HT1080 (cell line): ENCODE measurements at places on chromosomes 7 and 10.

- no peak for DNase-seq
These were observed 330.1 kb downstream of the GRID1 start for GRCh38 chr10:86036544-86036831.

DNA sequence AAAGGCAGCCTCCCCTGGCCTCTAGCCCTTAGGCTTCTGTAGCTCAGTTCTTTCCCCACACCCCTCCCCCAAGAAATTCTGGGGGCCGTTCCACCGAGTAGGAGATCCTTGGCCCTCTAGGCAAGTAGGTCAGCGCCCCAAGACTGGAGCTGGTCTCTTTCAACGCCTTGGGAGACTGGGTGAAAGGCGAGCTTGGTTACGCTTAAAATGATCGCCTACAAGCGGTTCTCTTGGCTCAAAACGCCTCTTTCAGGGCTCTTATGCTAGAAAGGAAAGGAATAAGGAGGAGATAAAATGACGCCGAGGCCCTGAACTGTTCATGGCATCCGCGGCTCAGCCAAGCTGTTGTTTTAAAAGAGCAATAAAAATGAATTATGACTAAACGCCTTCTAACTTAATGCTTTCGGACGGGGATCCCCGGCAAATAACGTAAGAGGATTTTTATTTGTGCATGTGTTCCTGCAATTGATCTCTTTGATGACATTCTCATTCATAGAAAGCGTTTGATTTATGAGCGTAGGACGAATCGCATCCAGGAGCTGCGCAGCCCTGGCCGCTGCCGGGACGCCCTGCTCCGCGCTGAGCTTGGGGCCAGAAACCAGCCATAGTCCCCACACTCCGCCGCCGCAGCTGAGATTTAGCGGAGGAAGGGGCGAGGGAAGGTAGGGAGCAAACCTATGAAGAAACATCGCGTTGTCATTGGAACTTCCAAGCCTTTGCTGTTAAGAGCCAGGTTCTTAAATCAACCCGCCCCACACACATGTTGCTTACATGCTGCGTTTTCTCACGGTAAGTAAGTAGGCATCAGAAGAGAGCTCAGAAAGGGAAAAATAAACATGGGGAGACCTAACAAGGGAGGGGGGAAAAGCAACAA, 3.0 kb upstream of the HOXA1 start:
- no peak for DNase-seq

DNA sequence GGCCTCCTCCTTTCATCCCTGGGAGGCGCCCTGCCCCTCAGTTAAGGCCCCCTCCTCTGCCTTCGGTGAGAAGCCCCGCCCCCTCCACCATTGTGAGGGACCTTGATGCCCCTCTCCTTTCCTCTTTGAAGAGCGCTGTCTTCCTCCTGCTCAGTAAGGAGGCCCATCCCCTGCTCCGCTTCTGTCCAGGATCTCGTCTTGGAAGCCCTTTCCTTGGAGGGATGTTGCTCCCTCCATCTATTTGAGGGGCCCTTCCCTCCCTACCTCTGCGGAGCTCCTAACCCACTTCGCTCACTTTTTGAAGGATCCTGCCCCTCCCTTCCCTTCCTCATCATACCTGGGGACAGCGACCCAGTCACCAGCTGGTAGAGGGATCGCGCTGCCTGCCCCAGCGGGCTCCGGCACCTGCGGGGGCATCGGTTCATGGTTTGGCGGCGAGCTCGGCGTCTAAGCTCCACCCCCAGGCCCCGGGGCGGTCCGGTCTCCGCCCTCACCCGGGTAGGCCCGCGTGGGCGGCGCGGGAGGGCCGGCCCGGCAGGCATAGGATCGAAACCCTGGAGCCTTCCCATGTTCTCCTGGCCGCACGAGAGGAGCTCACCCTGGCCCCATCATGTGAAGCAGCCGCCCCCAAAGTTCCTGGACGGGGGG, 4.1 kb downstream of the KCNIP2 start:
- no peak for DNase-seq

DNA sequence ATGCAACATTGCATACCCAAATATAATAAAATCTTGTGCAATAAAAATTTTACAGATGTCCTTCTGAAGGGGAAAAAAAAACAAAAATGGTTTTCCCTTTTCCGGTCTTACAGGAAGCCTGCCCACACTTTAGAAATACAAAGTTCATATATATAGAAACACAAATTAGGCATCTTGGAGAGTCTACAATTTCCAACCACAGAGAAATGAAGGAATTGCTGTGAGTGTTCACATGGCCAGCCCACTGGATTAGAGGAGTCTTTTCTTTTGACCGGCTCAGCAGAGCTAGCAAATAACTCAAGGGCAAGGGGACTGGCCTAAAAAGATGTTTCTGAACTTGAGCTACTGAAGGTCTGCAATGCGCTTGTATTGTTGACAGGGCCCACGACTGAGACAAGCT, 92.4 kb downstream of the GLI3 start:
- no peak for DNase-seq

DNA sequence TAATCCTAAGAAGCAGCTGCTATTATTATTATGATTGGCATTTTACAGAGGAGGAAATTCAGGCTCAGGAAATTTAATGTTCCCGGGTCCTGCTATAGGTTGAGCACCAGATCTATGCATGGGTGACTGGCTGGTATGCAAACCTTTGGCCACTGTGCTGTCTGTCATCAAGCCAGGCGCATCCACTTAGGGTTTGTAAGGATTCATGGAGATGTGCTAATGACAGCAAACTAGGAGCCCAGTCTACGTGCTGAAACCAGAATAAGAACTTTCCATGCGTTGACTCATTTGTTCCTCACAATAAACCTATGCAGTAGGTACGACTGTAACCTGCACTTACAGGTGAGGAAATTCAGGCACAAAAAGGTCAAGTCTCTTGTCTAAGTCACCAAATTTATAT, 64.5 kb upstream of the ZMIZ1 start:
- no peak for DNase-seq

DNA sequence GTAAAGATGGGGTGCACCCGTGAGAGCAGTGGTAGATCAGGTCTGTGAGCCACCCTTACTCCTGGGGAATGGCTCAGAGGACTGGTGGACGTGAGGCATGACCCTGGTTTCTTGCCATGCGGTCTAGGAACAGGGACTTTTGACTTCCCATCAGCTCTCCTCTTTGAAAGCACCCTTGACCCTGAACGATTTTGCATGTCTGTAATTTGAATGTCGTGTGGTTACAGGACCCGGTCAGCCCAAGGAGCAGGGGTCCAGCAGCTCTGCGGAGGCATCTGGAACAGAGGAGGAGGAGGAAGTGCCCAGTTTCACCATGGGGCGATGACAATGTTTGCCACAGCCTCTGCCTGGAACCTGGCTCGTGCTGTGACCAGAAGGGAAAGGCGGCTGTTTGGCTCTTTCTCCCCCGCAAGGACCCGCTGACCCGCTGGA, 8.6 kb upstream of the ORAI2 start:
- DNase-seq: no peak
